ENCODE measurements at places on chromosomes 13 and 19. TPM values are rescaled to one million over a fixed set of nuclear protein-coding genes. Genes with fewer than 3 reads are reported as not detected.

Gene N4BP2L1
- total RNA-seq: 3.4 TPM

Gene NDUFA3
- total RNA-seq: 51.3 TPM

Gene ACTMAP
- total RNA-seq: 5.3 TPM

Gene TMEM59L
- total RNA-seq: 3.0 TPM

Gene YJEFN3
- 1.5 TPM for total RNA-seq

Gene GNG7
- total RNA-seq: 18.0 TPM

Gene PCDH8
- total RNA-seq: not detected

Gene FRY
- 183 TPM for total RNA-seq

Gene KL
- 2.4 TPM for total RNA-seq

Gene DNAJC15
- total RNA-seq: 14.0 TPM

Gene STXBP2
- 14.9 TPM for total RNA-seq

Gene LILRB1
- 1.9 TPM for total RNA-seq

Gene CEACAM4
- not detected for total RNA-seq

Gene GAS6
- total RNA-seq: 254 TPM

Gene ZNF415
- total RNA-seq: 24.7 TPM

Gene OR10H4
- total RNA-seq: not detected

Gene KLK14
- total RNA-seq: not detected

Gene KLK13
- total RNA-seq: not detected

Gene SLC25A41
- total RNA-seq: not detected

Gene CEACAM20
- total RNA-seq: not detected

Gene ATP12A
- not detected for total RNA-seq

Gene KLK1
- 0.51 TPM for total RNA-seq
